ENCODE measurements at places on chromosomes 1 and 21.

DNA sequence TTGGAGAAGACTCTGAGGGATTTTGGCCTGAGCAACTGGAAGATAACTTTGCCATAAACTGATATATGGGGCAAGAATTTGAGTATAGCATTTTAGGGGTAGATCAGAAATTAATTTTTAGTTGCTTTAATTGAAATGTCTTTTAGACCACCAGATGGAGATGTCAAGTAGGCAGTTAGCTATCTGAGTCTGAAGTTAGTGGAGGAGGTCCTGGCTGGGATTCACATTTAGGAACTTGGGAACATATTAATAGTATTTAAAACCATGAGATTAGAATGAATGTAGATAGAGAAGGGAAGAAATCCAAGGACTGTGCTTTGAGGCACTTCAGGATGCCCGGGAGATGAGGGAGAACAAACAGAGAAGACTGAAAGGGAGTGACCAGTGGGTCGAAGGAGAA lies 32.6 kb downstream of the SLC44A3 start:
- DNase-seq, result no peak

DNA sequence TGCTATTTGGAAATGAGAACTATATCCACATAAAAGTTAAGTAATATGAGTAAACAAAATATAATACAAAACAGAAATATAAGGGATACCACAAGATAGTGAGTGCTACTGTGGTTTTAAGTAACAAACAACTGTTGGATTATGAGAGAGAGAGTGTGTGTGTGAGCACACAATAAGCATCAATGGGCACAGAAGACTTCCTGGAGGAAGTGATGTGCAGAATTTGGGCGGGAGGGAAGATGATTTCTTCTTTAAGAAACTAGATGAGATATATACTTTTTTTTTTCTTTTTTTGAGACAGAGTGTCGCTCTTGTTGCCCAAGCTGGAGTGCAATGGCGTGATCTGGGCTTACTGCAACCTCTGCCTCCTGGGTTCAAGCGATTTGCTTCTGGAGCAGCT lies 7.9 kb upstream of the IER5 start:
- DNase-seq, result no peak

DNA sequence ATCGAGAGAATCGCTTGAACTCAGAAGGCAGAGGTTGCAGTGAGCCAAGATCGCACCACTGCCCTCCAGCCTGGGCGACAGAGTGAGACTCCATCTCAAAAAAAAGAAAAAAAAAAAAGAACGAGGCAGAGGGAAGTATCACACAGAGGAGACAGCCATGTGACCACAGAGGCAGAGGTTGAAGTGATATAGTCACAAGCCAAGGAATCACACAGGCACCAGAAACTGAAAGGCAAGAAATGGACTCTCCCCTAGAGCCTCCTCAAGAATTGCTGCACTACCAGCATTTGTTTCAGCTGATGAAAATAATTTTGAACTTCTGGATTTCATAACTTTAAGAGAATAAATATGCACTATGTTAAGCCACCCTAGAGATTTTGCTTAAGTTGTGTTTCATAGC lies 459.6 kb downstream of the PTPRC start:
- no peak for DNase-seq

- no peak for DNase-seq
Measured at GRCh38 chr1:19312782-19313635, 883 bp downstream of the SLC66A1 start.

- no peak for DNase-seq
Measured at GRCh38 chr1:107883562-107883961, 81.4 kb downstream of the VAV3 start.

- DNase-seq, result peak; percentile 8
Measured at GRCh38 chr1:115679141-115679611, 37.4 kb downstream of the VANGL1 start.

DNA sequence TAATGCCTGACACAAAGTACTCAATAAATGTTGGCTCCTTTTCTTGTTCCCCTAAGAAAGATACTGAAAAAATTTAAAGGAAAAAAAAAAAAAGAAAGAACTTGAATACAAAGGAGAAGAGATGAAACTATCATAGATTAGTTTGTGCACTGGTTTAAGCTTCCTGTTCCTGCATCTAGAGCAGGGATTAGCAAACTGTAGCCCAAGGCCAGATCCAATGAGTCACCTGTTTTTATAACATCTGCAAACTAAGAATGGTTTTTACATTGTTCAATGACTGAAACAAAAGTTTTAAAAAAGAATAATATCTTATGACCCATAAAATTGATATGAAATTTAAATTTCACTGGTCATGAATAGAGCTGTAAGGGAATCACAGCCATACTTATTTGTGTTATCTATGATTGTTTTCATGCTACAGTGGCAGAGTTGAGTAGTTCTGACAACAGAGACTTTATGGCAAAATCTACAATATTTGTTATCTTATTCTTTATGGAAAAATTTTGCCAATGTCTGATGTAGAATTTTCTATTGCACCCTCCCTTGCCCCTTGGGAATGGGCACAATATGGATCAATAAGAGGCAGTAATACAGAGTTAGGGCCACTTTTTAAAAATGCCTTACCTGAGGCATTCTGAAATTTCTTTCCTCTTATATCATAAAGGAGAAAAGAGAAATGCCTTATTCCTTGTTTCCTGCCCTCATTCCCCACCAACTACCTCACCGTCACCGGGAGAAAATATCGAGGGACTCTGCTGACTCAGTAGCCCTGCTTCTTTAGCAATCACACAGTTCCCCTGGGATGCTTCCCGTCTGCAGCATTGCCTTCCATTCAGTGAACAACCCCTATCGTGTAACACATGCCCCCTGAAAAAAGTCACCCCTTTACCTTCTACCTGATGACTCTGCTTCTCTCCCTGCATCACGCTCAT lies 50.6 kb downstream of the WDR64 start:
- DNase-seq, result no peak

Measured in RCC 7860 (cell line).